Osteoblast (primary cell): ENCODE measurements at places on chromosomes 4 and X.

- DNase-seq = no peak
These were observed 22.3 kb downstream of the TMEM31 start for GRCh38 chrX:103733017-103733416.

GRCh38 chrX:78708262-78708661 is 39.3 kb upstream of the LPAR4 start:
- no peak for DNase-seq

DNA sequence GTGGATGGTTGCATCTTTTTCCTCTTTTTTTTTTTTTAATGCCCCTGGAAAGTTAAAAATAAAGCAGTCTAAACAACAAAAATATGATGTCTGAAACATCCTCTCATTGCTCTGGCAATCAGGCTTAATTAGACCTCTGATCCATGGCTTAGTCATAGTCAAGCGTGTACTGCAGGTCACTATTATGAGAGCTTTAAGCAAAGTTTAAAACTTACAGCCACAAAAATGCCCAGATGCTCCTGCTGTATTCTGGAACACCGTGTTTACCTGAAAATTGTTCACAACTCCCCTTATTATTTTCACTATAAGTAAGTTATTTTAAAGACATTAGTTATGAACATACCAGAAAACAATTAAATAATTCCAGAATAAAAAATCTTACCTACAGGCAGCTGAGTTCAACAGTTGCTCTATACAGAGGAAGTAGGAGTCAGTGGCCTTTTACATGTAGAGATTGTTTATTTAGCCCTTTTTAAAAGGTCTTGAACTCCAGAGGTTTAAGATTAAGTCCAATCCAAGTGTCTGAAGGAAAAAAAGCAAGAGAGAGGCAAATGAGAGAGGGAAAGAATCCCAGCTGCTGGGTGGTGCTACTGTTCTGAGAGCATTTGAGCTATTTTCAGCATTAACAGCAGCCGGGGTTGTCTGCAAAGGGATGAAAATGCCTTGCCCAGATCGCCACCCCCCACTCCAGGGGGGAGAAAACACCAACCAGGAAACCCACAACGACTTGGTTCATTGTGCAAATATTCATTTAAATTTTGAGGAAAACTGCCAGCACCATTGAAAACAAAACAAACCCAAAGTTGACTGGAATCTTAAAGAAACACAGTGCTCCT is 36.9 kb downstream of the SORBS2 start:
- DNase-seq = peak; percentile 80

- DNase-seq = no peak
These were observed 9.7 kb downstream of the POU4F2 start for GRCh38 chr4:146648461-146648783.

DNA sequence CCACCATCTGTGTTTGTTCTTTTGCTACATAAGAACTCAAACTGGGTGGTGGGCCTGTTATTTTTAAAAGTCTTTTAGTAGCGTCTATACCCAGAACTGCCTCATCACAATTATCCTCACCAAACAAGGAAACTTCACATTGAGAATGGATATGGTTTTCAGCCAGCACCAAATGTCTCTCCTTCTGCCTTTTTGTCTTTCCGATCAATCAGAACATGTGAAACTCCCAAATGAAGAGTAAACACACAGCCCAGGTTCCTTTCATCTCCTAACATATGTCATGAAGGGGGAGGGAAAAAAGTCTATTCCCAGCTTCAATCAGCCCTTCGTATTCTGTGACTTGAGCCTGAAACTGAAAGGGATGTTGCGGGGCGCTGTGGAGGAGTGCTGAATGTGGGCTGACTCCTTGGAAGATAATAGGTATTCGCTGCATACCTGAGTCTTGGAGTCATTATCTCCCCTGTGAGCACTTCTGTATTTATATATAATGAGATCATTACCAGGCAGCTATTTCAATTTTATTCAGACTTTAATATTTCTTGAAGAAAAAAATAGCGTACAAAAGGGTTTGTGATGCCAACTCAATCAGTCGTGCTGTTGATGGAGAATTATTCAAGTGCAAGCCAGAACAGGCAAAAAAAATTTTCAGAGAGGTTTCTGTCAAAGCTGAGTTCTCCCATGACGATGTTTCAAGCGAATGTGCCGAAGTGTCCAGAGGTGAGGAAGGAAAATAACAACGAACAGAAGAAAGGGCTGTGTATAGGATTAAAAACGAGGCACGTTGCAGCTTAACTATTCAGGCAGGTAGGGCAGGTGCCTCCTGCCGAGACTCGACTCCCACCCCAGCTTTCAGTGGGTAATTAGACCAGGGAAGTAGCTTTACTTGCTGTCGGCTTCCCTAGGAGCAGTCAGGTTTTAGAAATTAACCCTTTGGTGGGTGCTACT is 163.9 kb upstream of the NOCT start:
- no peak for DNase-seq

DNA sequence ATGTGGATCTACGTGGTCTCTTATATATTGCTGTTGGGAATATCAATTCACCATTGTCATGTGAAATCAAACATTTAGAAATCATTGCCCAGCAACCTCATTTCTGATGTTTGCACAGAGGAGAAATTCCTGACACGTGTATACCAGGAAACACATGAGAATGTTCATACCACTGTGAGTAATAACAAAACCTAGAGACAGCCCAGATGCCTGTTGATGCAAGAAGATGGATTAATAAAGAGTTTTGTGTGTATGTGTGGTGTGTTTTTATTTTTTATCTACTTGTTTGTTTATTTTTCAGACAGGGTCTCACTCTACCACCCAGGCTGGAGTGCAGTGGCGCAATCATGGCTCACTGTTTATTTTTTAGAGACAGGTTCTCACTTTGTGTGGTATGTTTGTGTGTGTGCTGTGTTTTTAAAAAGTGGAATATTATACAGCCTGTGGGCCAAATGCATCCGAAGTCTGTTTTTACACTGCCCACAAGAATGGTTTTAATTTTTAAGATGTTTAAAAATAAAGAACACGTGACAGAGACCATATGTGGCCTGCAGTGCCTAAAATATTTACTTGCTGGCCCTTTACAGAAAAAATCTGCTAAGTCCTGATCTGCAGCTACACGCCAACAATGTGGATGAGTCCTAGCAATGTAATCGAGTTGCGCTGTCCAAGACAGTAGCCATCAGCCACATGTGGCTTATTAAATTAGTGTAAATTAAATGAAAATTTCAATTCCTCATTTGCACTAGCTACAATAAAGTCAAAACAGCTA is 39.2 kb downstream of the TXLNG start:
- no peak for DNase-seq

DNA sequence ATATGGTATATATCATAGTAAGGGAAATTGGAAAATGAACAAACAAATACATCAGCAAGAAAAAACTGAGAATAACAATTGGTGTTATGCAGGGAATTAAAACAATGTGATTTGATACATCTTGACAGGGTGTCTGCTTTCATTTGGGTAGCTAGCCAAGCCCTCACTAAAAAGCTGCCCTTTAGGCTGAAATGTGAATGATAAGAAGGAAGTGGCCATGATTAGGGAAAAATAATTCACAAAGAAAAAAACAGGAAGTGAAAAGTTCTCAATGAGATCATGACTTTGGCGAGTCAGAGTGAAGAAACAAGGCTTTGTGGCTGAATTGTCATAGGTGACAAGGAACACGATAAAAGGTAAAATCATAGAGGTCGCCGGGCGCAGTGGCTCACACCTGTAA is 675.8 kb upstream of the SLIT2 start:
- DNase-seq = no peak

- no peak for DNase-seq
These were observed 3.7 kb downstream of the ADD1 start for GRCh38 chr4:2847302-2847871.

DNA sequence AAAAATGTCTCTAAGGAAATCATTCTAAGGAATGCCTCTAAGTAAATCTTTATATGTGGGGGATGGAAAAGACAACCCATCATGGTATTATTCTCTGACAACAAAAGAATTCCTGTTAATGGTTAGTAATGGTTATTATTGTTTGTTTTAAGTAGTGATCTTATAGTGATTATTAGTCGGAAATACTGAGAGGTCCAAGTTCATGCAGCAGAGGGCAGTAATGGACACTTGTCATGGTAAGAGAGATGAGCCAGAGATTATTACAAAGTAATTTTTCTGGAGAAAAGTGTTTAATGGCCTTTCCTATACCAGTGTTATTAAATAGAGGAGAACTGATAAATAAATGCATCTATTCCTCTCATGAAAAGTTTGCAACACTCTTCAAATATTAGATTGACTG is 8.1 kb upstream of the DKK2 start:
- no peak for DNase-seq

DNA sequence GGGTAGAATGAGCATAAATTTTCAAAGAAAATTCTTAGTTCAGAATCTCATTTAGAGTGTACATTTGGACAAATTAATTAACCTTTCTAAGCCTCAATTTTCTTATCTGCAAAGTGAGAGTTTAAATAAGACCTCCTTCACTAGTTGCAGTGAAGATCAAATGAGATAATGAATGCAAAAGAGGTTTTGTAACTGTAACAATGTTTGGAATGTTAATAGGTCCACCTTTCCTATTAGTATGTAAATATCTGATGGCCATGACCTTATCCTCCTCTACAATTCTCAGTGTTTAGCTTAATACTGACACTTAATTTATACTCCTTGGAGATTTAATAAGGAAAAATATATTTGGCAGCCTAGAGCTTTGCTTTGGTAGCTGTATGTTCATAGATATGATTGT is 138.8 kb downstream of the GABRG1 start:
- no peak for DNase-seq

DNA sequence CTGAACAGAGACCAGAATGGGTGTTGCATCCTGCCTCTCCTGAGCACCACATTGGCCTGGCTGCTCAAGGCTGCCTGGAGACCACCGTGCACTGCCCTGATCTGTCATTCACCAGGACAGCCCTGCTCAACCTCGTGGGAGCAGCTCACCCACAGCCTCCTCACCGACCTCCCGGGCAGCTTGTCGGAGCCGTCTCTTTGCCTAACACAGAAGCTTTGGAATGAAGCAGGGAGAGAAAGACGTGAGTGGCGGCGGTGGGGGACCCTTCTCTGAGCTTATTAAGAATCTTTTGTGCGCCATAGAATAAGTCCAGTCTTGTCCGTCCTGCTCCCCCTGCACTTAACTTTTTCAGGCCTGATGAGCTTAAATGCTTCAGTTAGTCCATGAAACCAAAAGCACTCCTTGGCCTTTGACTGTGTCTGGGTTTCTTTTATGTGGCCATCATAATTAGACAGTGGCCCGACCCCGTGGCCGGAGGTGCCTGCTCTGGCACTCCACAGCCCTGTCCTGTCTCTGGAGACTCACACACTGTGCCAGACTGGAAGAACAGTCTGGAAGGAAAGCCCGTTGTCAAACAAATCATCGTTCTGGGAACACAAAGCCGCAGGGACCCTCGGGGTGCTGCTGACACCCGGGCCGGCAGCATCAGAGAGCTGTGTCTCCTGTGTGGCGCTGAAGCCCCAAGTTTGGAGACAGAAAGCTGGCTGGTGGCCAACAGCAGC is 192.8 kb downstream of the BCOR start:
- DNase-seq = no peak

GRCh38 chr4:122873821-122874593 is 47.4 kb downstream of the FGF2 start:
- DNase-seq = no peak

DNA sequence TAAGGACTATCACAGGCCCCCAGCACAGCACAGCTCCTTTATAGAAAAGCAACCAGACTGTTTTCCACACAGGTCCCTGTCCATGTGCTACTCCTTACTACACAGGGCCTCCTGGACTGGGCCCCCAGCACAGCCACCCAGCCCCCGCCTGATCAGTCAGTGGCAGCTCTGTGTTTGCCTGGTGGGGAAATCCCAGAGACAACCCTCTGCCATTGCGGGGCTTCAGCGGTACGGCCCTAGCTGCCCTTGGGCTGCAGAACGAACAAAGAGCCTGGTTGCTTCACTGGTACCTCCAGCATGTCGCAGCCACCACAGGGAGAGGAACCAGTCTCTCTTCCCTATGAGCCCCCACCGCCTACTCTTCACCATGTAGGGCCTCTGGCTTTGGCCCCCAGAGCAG is 30.7 kb downstream of the CBR4 start:
- DNase-seq = no peak

DNA sequence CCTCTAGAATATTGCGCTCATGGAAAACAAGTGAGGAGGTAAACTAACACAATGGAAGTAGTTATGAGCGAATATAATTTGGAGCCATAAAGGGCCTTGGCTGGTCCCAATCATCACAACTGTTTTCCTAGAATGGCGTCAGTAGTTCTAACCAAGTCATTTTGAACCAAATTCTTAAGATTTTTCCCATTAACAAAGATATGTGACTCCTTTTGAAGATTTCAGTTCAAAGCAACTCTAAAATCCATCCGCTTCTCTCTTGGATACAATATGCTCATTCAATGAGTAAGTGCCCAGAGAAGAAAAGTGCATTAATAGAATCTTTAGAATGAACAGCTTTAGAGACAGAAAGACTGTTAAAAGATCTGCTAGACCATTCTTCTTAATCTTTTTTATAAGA is 19.6 kb upstream of the MYOZ2 start:
- no peak for DNase-seq

DNA sequence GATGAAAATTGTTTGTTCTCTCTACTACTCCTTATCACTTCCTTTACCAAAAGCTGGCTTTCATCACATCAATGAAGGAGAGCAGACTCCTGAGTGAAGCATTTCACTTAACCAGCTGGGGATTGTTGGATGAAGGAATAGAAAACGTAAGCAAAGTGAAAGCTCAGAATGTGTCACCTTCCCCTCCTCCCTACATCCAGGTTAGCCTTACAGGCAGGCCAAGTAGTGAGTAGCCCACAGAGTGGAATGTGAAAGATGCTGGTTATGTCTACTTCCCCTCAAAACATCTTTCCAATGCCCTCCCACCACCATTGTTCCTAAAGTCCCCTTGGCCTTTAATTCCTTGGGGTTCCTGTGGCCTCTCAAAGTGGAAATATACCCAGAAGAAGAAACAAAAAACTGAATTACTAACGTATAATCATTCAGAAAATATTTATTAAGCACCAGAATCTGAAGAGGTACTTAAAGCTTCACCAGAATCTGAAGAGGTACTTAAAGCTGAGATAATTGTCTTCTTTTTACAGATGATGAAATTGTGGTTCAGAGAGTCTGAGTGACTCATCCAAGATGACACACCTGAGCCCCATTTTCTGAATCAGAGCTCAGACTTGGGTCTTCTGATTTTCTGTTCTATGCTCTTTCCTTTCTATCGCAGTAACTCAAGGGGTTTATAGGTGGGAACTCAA is 6.5 kb downstream of the P2RY4 start:
- DNase-seq = no peak

- peak; percentile 88 for DNase-seq
These were observed 519 bp downstream of the FOXO4 start for GRCh38 chrX:71095981-71096759.

DNA sequence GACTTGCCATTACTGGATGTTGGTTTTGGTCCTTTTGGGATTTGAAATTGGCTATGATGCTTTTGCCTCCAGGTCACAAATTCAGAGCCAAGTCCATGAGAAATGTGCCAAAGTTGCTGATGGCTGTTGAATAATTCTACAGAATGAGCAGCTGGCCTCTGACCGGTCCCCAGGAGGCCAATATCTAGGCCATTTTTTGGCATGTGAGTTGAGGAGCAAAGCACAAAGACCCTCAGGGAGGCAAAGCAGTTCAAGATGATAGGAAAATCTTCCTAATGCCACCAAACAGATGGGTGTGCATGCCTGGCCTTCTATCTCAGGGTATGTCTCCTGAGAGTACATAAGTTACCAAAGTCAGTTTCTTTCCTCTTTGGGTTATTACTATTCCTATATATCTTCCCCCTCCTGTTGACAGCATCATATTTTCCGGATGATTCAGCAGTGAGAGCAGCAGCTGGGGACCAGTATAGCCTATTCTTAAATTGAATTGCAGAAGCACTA is 44.4 kb downstream of the SEL1L3 start:
- DNase-seq = no peak

GRCh38 chrX:112630187-112630586 is 49.6 kb downstream of the LHFPL1 start:
- DNase-seq = no peak
